ENCODE measurements at places on chromosomes 2 and 18.

- no peak for DNase-seq
Measured at GRCh38 chr18:23740105-23740830, 51.0 kb downstream of the LAMA3 start.

- DNase-seq, result no peak
Measured at GRCh38 chr2:218890369-218890768, 9.7 kb downstream of the WNT10A start.

GRCh38 chr18:44786688-44787087, 106.0 kb downstream of the SETBP1 start:
- no peak for DNase-seq

- DNase-seq, result no peak
Measured at GRCh38 chr2:23419171-23420090, 34.5 kb downstream of the KLHL29 start.

DNA sequence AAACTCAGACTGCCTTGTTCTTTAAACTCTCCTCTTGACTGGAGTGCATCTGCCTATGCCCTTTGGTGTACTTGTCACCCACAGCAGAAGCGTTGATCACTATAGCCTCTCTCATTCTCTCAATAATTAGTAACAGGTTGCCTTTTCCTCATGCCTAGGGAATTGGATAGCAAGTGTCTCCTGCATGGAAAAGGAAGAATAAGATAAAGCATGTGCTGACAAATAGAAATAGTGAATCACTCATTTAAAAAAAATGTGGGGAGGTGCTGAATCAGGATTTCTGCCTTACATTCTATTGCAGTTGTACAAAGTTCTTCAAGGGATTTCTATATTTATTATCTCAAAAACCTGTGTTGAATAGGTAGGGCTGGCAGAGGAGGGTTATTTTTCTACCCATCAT, 323.0 kb downstream of the TXNL1 start:
- no peak for DNase-seq

GRCh38 chr2:107349329-107349728, 463.4 kb upstream of the ST6GAL2 start:
- DNase-seq, result no peak
